ENCODE measurements at places on chromosomes 3 and 15. TPM values are rescaled to one million over a fixed set of nuclear protein-coding genes. Genes with fewer than 3 reads are reported as not detected.
A peak's percentile ranks its signal among the peaks of the same experiment; 100 is the strongest.

The ITPKA gene
- 9.2 TPM for total RNA-seq

GRCh38 chr3:174023421-174023820, 625.9 kb downstream of the NLGN1 start:
- DNase-seq, result no peak

GRCh38 chr15:32990071-32990470, 204.4 kb downstream of the FMN1 start:
- no peak for DNase-seq

The THPO gene
- not detected for total RNA-seq

The PATL2 gene
- total RNA-seq, result 1.1 TPM

GRCh38 chr15:45441686-45442085, 63.3 kb upstream of the GATM start:
- no peak for DNase-seq

- no peak for DNase-seq
These were observed 9.1 kb downstream of the HCN4 start for GRCh38 chr15:73359651-73360050.

- no peak for DNase-seq
These were observed 192.6 kb upstream of the MBNL1 start for GRCh38 chr3:152076148-152076547.

DNA sequence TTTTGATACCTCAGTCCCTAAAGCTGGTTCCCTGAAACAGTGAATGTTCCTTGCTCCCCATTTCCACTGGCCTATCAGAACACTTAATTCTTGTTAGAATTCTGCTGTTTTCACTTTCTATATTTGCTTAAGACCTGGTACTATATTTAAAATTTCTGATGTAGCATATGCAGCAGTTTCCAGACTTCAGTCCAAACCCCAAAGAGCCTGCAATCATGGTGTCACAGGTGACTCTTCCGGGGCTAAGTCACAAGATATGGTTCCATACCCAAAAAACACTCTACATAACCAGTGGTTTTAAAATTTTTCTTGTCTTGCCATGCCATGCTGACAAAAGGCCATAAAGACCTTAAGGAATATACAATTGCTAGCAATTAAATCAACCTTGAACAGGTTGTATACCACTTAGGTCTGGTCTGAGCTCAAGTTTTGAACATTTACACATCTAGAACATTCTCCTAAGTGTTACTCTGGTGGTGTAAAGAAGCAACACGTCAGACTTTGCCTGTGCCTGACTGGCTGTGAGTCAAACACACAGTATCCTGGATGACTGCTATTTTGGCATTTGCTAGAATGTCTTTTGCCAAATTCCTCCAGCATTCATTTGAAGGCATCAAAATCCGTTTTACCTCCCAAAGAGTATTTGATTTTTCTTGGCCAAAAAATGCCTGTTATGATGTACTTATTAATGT, 160.0 kb downstream of the FRMD5 start:
- DNase-seq, result peak; percentile 73

DNA sequence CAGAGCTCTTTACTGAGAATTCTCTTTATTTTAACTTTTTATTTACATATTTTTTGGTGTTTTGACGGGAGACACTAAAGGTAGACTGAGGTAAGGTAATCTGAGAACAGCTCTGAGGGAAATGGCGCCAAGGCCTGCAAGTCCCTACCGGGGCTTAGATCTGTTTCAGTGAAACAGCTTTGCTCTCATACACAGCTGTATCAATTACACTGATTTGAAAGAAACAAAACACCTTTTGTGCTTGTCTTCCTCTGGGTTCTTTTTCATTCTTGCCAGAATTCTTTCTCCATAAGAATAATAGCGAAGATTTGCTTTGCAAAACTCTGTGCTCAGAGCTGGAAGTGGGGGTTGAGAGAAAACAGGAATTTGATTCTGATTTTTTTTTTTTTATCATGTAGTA, 79.5 kb upstream of the PEX5L start:
- DNase-seq, result no peak

GRCh38 chr3:39407259-39407629, 724 bp downstream of the RPSA start:
- DNase-seq, result no peak

The ARGFX gene
- total RNA-seq, result not detected

- DNase-seq, result peak; percentile 82
These were observed 434.5 kb downstream of the MFSD1 start for GRCh38 chr3:159236321-159236720.

The DNAH12 gene
- total RNA-seq, result 1.6 TPM
